ENCODE measurements at places on chromosomes 13 and 19.

DNA sequence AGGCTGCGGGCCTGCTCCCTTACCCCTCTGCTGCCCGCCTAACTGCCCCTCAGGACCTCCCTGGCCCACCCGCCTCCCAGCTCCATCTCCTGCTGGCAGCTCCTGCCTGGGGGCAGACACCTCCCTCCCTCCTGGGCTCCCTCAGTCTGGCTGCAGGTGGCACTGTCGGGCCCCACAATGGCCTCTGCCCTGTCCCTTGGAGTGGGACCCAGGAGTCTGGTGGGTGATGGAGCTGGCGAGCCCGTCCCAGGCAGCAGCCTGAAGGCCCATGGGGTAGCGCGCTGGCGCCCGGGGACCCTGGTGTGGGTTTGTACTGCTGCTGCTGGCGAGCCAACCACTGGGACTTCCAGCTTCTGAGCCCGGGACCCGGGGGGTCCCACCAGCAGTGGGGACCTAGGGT is 83.6 kb downstream of the KDM4B start:
- DNase-seq: no peak

- peak; percentile 69 for DNase-seq
Measured at GRCh38 chr19:34254698-34255432, 511 bp downstream of the GARRE1 start.

DNA sequence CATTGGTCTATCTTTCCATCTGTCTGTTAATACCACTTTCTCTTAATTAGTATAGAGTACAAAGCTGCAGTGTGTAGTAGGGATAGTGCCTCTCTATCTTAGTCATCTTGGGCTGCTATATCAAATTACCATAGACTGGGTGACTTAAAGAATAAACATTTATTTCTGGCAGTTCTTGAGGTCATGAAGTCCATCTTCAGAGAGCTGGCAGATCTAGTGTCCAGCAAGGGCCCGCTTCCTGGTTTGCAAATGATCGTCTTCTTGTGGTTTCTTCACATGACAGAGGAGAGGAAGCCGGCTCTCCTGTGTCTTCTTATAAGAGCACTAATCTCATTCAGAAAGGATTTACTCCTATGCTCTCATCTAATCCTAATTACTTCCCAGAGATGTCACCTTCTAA is 6.1 kb downstream of the ZNF700 start:
- DNase-seq: peak; percentile 27

GRCh38 chr13:77497350-77497749 is 38.2 kb upstream of the SCEL start:
- no peak for DNase-seq

- peak; percentile 25 for DNase-seq
Measured at GRCh38 chr19:13691569-13692435, 72.5 kb upstream of the MRI1 start.

DNA sequence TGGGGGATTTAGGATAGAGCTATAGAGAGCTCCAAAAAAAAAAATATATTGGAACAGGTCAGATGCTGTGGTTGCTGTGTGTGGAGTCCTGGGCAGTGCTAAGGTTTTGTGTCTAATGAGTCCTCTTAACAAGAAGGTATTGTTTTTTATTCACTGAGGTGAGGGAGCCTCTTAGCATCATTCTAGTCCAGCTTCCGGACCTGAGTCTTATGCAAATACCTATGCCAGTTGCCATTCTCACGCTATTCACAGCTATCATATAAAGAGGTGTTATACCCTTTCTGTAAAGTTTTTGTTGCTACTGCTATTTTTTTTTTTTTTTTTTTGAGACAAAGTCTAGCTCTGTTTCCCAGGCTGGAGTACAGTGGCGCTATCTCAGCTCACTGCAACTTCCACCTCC is 1.4 kb downstream of the NLRP2 start:
- DNase-seq: no peak

- no peak for DNase-seq
Measured at GRCh38 chr19:19579533-19580361, 38.7 kb downstream of the PBX4 start.

DNA sequence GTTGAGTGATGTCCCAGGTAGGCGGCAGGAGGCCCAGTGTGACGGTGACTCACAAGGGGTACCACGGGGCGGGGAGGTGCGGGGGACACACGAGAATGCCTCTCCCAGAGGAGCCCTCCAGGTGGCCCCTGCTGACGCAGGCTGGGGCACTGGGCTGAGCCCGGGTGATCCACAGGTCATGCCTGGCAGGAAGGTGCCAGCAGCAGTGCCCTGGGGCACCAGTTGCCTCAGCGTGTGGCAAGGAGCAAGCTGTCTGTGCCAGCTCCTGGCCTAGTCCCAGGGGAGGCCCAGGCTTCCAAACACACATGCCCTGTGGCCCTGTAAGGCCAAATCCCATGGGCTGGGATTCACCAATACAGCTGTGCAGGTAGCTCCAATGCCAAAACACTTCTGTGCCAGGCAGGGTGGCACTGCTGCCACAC is 28.0 kb downstream of the AKT2 start:
- no peak for DNase-seq

DNA sequence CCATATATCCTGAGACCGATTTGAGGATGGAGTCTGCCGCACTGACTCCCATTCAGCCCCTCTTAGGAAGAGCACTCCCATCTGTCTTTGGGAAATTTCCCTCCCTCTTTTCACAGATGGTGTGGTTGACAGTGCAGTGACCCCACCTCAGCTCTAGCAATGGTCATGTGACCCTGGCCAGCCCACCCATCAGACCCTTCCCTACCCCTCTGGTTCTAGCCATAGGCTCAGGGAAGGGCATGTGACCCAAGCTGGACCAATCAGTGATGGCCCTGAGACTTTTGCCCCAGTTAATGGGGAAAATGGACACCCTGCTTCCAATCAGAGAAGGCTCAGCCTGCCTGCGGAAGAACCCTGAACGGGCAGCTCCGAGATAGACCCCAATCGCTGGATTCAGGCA is 26.3 kb downstream of the IL12RB1 start:
- no peak for DNase-seq

DNA sequence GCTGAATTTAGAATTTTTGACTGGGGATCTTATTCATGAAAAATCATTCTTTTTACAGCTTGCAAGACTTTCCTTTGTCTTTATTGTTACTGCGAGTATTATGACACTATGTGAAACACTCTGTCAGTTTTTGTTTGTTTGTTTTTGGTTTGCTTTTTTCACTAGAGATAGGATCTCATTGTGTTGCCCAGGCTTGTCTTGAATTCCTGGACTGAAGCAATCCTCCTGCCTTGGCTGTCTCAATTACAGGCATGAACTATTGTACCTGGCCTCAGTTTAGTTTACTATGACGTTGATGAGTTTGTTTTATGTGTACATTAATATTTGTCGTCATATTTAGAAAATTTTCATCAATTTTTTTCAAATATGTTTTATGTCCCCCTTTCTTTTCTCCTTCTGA is 1030.0 kb upstream of the PRR20A start:
- DNase-seq: no peak

DNA sequence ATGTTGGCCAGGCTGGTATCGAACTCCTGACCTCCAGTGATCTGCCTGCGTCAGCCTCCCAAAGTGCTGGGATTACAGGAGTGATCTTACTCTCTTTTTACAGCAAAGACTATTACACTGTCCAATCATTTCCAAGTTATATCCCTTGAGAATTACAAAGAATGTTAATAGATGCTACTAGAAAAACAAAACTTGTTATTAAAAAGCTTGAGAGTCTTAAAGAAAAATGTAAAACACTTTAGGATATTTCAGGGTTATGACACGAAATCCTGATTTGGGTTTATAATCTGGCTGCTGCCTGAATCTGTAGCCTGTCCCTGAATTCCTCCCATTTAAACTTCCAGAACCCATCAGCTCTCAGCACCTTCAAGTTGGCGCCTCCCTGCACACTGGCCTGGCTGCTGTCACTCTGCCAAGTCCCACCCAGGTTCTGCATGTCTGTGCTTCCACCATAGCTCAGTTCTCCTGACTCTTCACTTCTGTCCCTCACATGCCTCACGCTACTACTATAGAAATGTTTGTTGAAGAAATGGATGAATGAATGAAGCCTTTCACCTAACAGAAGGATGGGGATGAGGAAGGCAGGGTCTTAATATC is 55.8 kb upstream of the RFXAP start:
- DNase-seq: no peak

DNA sequence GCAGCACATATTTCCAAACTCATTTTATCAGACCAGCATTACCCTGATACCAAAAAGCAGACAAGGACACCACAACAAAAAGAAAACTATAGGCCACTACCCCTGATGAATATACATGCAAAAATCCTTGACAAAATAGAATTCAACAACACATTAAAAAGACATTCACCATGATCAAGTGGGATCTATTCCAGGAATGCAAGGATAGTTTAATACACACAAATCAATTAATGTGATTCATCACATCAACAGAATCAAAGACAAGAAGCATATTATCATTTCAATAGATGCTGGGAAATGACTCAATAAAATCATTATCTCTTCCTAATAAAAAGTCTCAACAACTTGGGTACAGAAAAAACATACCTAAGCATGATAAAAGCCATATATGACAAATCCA is 11.2 kb downstream of the ZNF347 start:
- no peak for DNase-seq

DNA sequence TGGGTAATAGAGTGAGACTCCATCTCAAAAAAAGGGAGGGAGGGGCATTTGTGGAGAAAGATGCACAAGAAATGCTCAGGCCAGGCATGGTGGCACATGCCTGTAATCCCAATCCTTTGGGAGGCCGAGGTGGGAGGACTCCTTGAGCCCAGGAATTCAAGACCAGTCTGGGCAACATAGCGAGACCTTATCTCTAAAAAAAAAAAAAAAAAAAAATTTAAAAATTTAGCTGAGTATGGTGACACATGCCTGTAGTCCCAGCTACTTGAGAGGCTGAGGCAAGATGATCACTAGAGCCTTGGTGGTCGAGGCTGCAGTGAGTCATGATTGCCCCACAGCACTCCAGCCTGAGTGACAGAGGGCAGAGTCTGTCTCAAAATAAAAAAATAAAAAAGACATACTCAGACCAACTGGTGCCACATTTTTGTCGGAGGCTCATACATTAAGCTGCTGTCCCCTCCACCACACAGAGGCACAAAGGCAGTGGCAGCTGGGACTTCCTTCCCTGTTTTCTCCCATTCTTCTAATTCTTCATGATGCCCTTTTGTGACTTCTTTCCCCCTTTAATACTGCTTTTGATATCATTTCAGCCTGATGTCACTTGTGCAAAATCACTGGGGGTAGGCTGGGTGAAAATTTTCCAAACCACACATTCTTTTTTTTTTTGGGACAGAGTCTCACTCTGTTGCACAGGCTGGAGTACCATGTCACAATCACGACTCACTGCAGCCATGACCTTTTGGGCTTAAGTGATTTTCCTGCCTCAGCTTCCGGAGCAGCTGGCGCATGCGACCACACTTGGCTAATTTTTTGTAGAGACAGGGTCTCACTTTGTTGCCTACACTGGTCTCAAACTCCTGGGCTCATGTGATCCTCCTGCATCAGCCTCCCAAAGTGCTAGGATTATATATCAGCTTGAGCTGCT is 26.8 kb upstream of the CXCL17 start:
- DNase-seq: peak; percentile 36

GRCh38 chr19:46634045-46634655 is 1.9 kb downstream of the GNG8 start:
- peak; percentile 78 for DNase-seq

GRCh38 chr19:6737873-6738786 is 750 bp upstream of the GPR108 start:
- DNase-seq: peak; percentile 91
